Right lobe of liver (tissue), 6 donors: ENCODE measurements at places on chromosomes 3 and 15. TPM values are rescaled to one million over a fixed set of nuclear protein-coding genes. Genes with fewer than 3 reads are reported as not detected.

RETNLB gene
- total RNA-seq: not detected

AP3B2 gene
- not detected for total RNA-seq

TMEM212 gene
- not detected for total RNA-seq

ANXA2 gene
- total RNA-seq: 259 TPM

ZNF502 gene
- 1.0 TPM for total RNA-seq

CACNA1D gene
- total RNA-seq: 9.2 TPM

CYP1A2 gene
- total RNA-seq: 32.9 TPM

GPR171 gene
- 0.22 TPM for total RNA-seq

CCR4 gene
- 0.23 TPM for total RNA-seq

FES gene
- total RNA-seq: 17.6 TPM

ARL6IP5 gene
- total RNA-seq: 25.6 TPM

FILIP1L gene
- total RNA-seq: 2.9 TPM

LRRIQ4 gene
- not detected for total RNA-seq

REC114 gene
- total RNA-seq: not detected

SAXO2 gene
- total RNA-seq: 0.14 TPM

PRKCD gene
- 5.4 TPM for total RNA-seq

PARP15 gene
- 1.3 TPM for total RNA-seq

TIPARP gene
- 16.8 TPM for total RNA-seq

RTP3 gene
- total RNA-seq: 12.2 TPM

MSL2 gene
- total RNA-seq: 9.1 TPM

AHSG gene
- 1,407 TPM for total RNA-seq

GUCA1C gene
- total RNA-seq: not detected

KLHL40 gene
- total RNA-seq: 0.68 TPM

RHOV gene
- not detected for total RNA-seq

CERS3 gene
- total RNA-seq: not detected

CCR8 gene
- not detected for total RNA-seq

HES1 gene
- 30.8 TPM for total RNA-seq

ARHGAP31 gene
- 5.5 TPM for total RNA-seq

FGD5 gene
- total RNA-seq: 5.9 TPM

PEX5L gene
- not detected for total RNA-seq

GTF2E1 gene
- total RNA-seq: 5.7 TPM

EPHA3 gene
- 2.9 TPM for total RNA-seq

TMCO5A gene
- not detected for total RNA-seq

ACTC1 gene
- 1.4 TPM for total RNA-seq

KLF15 gene
- total RNA-seq: 88.4 TPM

MUC20 gene
- total RNA-seq: 38.9 TPM

WDR93 gene
- total RNA-seq: not detected

C2CD4A gene
- 1.6 TPM for total RNA-seq
